ENCODE measurements at places on chromosomes 12 and 14.

DNA sequence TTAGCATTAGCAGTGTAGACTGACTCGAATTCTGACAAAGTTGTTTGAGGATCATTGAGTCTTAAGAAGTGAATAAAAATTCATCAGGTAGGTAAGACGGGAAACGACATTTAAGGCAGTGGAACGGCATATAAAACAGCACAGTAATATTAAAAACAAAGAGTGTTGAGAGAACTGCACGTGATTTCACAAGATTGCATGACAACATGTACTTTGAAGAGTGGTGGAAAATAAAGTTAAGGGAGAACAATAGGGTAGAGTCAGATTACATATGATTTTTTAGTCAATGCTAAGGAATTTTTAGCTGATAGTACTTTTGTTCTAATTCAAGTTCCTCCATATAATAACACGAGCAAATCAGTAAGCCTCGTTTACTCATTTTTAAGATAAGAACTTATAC, 115.4 kb downstream of the SOX5 start:
- no peak for DNase-seq

GRCh38 chr12:121723200-121723599, 10.6 kb downstream of the TMEM120B start:
- DNase-seq: no peak

GRCh38 chr12:89762498-89763170, 54.0 kb upstream of the ATP2B1 start:
- no peak for DNase-seq

- DNase-seq: no peak
These were observed 661.2 kb downstream of the SLC16A7 start for GRCh38 chr12:60257063-60257462.

- no peak for DNase-seq
These were observed 583 bp downstream of the DNAH10 start for GRCh38 chr12:123762715-123763052.

GRCh38 chr12:51067229-51067628, 16.2 kb downstream of the CSRNP2 start:
- no peak for DNase-seq
